Astrocyte (in vitro differentiated cells and primary cell): ENCODE measurements at places on chromosomes 2 and 18.

DNA sequence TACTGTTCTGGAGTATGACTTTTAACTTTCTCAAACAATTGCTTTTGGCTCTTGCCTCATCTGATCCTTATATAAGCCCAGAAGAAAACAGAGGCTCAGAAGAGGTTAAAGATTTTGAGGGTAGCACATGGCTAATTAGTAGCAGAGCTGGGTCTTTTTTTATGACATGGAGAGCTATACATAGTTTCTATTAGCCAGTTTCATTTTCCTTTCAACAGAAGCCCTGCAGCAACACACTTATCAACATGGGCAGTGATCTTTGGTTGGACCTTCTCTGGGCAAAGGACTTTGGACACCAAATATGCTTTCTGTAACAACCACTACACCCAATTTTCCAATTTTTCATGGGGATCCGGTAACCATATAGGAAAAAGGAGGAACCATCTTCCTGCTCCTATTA, 64.9 kb downstream of the NCKAP5 start:
- no peak for DNase-seq

GRCh38 chr2:191670076-191670475, 7.9 kb upstream of the NABP1 start:
- no peak for DNase-seq

DNA sequence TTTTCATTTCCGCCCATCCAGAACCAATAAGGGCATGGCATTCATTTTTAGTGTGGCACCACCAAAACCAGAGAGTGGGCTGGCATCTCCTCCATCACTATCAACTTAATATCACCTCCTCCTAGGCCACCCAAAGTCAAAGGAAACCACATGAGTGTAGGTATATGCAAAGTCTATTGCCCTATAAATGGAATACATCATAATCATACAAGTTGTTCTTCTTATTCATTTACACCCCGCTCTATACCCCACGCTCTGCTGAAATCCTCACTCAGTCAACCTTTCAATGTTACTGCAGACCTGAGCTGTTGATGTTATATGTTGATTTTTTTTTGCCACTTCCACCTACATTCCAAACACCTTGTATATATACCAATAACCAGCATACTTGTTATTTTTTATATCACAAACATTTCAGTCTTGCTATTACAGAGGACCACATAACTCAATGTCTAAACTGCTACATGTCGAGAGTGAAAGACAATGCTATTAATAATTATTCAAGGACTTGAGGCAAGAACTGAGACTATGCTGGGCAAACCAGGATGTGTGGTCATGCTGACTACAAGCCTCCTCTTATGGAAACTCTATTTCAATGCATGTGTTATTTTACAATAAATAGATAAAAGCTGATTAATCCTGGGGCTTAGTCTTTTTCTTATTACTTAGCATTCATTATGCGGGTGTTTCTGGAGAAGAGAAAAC, 466.5 kb upstream of the ID2 start:
- DNase-seq: no peak

GRCh38 chr2:120613742-120614571, 121.7 kb upstream of the GLI2 start:
- peak; percentile 89 for DNase-seq

DNA sequence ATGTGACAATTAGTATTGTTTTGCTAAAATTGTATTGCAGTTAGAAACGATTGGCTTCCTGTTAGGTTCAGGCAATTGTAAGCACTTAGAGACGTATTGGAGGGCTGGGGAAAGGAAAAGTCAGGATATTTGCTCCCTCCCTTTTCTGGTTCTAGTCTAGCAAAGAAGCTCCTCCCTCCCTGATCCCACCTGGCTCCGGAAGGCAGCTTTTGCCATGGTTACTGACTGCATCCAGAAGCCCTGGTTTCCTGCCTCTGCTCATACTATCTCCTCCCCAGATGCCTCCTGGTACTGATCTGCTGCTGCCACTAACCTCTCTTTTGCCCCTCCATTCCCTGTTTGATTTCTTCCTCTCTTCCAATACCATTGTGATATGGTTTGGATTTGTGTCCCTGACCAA, 275.9 kb downstream of the MREG start:
- no peak for DNase-seq

DNA sequence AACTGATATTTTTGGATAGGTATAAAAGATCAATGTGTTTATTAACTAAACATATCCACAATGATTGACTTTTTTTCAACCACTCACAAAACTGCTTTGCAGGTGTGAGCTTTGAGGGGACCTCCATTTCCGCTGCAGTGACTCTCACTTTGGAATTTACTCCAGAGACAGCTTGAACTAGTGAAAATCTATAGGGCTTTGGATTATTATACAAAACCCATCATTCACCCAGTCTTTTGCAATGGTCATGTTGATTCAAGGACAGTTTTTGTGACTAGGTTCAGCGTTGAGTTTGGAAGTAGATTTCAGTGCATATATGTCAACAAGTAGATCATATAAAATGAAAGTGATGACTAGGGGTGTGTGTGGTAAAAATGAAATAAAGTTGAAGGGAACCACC, 87.7 kb downstream of the EHBP1 start:
- DNase-seq: no peak

GRCh38 chr18:12628706-12629702, 28.9 kb downstream of the SPIRE1 start:
- peak; percentile 80 for DNase-seq

- no peak for DNase-seq
Observed at GRCh38 chr2:20543469-20544152, 96.7 kb downstream of the RHOB start.

- DNase-seq: peak; percentile 36
Observed at GRCh38 chr2:96608469-96609455, 29.4 kb downstream of the KANSL3 start.

DNA sequence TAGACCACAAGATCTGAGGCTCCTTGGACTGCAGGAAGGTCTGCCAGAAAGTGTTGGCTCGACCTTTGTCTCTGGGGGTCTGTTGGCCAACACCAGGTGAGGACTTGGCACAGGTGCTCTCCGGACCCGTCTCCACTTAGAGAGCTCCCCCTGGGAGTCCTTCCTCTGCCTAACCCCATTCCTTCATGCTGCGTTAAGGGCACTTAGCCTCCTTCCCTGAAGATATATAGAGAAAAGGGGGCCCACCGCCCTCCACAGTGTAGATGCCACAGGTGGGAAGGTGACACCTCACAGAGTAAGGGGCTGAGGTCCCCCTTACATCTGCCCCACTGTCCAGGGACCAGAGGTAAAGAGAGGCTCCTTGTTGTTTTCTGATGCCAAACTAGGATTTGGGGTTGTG, 8.2 kb downstream of the IGFBP5 start:
- DNase-seq: no peak

- no peak for DNase-seq
Observed at GRCh38 chr2:52698408-52698807, 1069.2 kb upstream of the CHAC2 start.

- no peak for DNase-seq
Observed at GRCh38 chr2:9416267-9416961, 6.9 kb downstream of the ITGB1BP1 start.

DNA sequence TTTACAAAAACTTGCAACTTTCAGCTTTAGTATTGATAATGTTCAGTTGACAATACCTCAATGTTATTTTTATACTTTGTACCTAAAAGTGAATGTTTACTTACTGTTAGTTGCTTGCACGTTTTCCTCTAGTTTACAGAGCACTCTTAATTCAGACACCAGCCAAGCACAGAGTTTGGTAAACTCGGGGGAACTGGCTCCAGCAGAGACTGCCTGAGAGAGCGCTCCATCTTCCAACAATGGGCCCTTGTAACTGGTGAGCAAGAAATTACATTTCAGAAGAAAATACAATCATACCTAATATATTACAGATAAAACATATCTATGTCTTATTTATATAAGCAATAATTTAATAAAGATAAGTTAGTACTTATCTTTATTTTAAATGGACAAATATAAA, 3.7 kb downstream of the FAM98A start:
- DNase-seq: no peak

GRCh38 chr2:217746808-217747207, 256.0 kb downstream of the TNS1 start:
- DNase-seq: peak; percentile 72

DNA sequence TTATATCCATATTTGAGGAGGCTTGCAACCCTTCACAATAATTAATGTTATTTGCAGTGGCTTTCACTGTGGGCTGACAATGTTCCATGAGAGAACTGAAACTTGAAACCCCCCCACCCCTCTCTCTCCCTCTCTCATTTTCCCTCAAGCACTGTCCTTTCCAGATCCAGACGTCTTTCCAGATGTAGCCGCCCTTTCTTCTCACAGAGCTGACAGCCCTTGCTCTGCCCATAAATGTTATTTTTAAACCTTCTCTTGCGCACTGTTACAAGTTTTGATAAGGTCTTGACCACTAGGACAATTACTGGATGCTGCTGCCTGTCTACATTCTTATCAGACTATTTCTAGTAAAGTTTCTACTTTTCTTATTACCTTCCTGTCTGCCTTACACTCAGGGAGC, 91.4 kb upstream of the LINC00305 start:
- DNase-seq: no peak

DNA sequence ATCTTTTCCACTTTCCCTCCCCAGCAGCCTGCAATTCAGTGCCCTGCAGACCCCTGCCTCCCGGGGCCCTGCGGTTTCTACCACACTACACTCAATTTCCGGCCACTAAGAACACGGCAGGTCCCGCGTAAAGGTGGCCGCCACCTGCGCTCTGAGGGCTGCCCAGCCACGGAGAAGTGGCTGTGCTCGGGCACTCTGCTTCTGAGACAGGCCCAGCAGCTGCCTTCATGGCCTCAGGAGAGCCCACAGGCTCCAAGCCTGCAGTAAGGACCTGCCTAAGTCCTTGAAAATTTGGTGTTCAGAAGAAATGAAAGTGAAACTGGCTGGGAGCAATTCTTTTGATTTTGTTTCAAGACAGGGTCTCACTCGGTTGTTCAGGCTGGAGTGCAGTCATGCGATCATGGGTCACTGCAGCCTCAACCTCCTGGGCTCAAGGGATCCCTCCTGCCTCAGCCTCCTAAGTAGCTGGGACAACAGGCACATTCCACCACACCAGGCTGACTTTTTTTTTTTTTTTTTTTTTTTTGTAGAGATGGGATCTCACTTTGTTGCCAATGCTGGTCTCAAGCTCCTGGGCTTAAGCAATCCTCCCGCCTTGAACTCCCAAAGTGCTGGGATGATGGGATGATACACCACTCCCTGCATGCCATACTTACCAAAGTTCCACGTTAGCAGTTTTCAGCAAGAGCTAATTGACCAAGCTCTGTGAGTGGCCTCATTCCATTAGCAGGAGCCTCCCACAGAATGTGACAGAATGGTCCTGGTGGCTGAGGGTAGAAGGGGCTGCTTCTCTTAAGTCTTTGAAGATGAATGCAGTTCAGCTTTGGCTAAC, 14.6 kb upstream of the ALPP start:
- DNase-seq: no peak

DNA sequence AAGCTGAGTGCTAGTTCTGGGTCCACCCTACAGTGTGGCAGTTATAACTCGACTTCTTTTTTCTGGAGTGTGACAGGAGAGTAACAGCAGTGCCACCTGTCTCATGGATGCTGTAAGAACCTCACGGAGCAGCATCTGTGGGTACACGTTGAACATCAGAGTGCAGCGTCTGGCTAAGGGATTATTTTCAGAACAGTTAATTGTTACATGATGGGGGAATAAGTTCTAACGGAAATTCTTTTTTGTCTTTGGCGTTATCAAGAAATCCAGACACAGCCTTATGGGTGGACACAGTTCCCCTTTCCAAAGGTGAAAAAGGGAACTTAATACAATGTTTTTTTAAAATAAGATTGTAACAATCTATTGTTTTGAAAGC, 28.3 kb upstream of the TOGARAM2 start:
- no peak for DNase-seq

DNA sequence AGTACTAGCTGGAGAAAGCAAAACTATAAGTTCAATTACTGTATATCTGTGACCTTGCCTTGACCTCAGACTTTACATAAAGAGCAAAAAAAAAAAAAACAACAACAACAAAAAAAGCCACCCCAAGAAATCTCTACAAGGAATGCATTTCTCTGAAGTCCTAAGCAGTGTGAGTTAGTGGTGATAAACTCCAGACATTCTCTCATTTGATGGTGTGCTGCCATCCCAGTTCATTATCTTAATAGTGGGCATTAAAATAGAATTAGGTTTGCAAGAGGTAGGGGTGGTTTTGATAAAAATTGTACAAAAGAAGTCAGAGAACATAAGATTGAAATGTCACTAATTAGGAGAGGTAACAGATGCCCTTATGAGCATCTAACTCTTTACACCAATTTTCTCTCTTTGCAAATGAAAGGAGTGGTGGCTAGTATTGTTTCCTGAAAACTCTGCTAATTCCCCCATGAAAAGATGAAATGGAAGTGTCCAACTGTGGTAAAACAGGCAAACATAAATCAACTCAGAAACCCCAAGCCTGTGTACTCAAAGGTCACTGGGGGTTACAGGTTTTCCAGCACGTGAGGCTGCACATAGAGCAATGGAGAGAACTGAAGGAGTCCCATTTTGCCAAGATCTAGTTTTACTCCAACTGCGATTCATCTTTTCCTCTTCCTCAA, 131.9 kb downstream of the MEIS1 start:
- no peak for DNase-seq

DNA sequence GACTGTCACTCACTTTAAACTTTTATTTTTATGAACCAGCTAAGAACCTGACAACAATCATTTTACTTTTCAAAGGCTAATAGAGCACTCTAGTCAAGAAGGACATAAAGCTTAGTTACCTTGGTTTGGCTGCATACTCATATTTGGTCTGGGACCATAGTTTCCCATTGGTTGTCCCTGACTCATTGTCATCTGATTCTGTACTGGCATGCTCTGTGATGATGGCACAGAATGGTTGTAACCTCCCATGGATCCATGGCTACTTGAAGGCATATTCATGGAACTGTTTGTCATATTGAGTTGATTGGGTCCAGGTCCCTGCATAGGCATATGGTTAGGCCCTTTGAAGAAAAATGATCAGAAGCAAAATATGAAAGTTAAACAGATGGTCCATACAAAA, 37.9 kb downstream of the SS18 start:
- DNase-seq: no peak

DNA sequence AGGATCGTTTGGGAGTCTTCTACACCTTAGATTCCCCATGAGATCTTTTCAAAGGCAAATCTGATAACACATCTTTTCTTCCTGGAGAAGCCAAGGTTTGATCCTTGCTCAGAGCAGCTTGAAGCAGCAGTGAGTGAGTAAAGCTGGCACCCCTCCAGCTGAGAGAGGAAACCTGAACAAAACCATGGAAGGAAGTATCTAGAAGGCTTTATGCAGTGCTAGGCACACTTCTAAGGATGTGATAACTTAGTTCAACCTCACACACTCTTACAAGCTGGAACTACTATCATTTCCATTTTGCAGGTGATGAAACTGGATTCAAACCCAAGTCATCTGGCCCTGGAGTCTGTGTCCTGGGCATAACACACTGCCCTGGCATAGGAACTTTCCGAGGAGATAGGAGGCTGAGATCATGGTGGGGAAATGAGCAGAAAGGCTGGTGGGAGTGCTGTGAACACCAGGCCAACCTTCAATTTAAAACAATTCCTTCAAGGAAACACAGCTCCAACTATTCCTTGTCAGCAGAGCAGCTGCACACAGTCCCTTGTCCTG, 71.2 kb downstream of the CTAGE1 start:
- peak; percentile 73 for DNase-seq

GRCh38 chr2:162524192-162524591, 180.3 kb downstream of the GCA start:
- no peak for DNase-seq
